ENCODE measurements at places on chromosomes 12 and 14.

- DNase-seq: no peak
These were observed 38.0 kb upstream of the SRP54 start for GRCh38 chr14:34944744-34945143.

DNA sequence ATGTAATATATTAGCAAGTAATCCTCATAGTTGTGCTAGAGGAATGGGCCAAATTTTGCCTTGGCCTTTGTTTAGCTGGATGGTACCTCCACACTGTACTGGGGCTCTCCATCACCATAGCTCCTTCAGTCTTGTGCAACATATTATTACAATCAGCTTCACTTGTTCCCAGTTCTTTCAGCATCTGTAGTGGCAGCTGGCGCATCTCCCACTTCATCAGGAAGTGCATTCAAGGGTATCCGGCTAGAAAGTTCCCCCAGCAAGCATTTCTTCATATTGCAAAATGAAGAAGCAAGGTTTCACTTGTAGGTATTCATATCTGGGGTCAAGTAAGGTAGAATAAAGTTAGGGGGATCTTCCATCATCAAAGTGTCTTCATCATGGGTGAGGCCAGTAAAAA, 123.7 kb downstream of the IGF1 start:
- DNase-seq: no peak

DNA sequence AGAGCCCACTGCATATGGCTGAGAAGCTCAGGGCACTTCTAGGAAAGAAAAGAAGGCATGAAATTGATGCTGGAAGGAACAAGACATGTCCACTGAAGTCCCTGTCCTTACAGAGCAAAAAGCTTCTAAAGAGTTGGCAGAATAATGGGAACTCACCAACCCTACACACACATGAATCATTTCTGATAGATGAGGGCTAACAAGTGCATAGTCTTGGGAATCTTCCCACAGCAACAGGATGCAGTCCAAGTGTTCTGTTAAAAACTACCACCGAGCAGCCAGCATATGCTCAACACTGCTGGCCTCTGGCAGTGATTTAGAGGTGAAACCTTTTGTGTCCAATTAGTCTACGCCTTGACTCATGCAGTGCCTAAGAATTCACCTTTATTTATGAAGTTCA, 44.8 kb downstream of the RHOJ start:
- no peak for DNase-seq

- DNase-seq: no peak
These were observed 225.4 kb upstream of the PDE3A start for GRCh38 chr12:20142956-20143355.

DNA sequence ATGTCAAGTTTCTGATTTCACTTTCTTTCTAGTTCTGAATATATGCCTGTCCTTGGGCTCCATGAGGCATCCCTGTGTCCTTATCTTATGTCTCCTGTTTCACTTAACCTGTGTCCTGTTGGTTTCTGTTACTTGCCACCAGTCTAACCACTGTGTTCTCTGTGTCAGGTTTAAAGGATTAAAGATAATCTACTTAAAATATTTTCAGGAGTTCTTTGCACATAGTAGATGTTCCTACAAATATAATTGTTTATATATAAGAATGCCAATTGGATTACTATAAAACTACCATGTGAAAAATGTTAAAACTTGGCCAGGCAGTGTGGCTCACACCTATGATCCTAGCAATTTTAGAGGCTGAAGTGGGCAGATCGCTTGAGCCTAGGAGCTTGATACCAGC, 406.4 kb downstream of the CCER1 start:
- no peak for DNase-seq

DNA sequence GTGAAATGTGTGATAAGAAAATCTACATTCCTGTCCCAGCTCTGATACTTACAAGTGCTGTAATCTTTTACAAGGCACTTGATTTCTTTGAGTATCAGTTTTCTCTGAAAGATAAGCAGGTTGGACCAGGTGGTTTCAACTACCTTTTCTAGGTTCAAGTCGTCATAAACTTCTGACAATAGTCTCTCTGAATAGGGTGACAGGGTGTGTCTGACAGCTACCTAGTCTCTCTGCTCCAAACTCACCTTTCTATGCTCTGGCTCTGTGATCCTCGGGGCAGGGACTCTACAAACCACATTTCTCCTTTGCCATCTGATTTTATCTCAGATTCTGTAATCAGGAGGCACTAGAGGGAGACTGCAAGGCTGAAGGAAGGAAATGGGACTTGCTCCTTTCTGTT, 137.7 kb upstream of the SYT1 start:
- DNase-seq: no peak
